Natural killer cell (primary cell): ENCODE measurements at places on chromosomes 6 and 20. TPM values are rescaled to one million over a fixed set of nuclear protein-coding genes. Genes with fewer than 3 reads are reported as not detected.

VSX1 gene
- total RNA-seq, result not detected

ZSCAN16 gene
- total RNA-seq, result 9.1 TPM

CST11 gene
- total RNA-seq, result not detected

TTLL9 gene
- total RNA-seq, result not detected

DDAH2 gene
- total RNA-seq, result 36.1 TPM

PXDC1 gene
- 0.28 TPM for total RNA-seq

CARMIL1 gene
- total RNA-seq, result 1.1 TPM

FILIP1 gene
- total RNA-seq, result not detected

GNAS-AS1 gene
- total RNA-seq, result 0.66 TPM

BPIFB4 gene
- not detected for total RNA-seq

DNA sequence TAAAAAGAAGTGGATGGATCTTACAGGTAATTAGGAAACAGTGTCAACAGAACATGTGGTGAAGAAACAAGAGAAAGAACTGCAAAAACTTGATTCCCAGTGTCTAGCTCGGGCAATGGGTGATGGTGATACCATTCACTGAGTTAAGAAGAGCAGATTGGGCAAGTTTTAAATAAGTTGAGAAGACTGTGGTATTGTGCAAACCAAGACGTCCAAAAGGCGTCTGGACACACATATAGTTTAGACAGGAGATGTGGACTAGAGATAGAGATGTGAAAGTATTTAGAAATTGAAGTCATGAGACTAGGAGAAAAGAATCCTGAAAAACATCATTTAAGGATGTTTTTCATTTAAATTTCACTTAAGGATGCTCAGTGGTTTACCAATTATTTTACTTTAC lies 53.9 kb downstream of the CDK19 start:
- DNase-seq, result no peak

DNA sequence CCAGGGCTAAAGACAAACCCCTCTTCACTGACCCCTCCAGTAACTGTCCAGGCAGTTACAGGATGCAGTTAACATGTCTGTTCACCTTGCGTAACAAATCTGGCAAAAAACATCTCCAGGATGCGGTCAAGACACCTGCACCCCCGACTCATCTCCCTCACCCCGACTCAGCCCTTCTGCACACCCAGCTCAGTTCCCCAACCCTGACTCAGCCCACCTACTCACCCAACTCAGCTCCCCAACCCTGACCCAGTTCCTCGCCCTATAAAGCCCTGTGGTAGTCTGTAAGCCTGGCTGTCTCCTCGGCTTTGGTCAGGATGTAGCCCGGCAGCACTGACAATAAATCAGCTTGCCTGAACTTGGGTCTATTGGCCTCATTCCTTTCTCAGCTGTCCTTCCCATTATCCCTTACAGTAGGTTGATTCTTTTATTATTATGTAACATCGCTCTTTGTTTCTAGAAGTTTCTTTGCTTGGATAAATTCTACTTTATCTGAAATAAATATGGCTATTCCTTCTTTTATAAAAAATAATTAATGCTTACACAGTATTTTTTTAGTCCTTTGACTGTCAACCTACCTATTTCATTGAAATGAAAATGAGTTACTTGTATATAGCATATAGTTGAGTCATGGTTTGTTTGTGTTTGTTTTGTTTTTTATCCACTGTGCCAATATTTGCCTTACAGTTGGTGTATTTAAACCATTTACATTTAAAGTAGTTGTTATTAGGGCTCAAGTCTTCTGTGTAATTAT lies 12.9 kb upstream of the ADTRP start:
- no peak for DNase-seq

- DNase-seq, result no peak
Observed at GRCh38 chr20:45552456-45552855, 5.3 kb upstream of the EPPIN start.

DNA sequence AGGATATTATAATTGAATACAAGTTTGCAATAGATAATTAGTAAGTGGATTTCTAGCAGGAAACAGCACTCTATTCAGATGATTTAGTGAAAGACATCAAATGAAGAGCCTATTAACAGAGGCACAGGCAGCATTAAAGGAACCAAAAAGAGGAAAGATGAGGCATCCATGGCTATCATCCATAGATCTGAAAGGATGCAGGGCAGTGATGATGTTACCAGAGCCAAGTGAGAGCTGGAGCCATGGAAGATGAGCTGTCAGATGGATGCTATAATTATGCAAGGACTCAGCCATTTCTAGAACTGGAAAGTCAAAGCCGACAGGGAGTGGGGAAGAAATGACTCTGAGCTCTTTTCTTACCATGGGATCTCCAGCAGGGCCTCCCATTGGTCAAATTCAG lies 66.8 kb upstream of the ANKEF1 start:
- DNase-seq, result no peak

DNA sequence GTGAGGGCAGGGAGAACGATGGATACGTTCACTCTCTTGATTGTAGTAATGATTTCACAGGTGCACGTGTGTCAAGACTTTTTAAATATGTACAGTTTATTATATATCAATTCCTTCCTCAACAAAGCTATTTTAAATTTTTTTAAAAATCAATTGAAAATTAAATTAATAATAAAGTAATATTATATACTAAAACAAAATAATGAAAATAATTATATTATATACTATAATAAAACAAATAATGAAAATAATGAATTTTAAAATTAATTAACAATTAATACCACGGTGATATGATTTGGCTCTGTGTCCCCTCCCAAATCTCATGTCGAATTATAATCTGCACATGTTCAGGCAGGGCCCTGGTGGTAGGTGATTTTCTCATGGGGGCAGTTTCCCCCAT lies 42.7 kb downstream of the ADGRF5 start:
- no peak for DNase-seq

- no peak for DNase-seq
Observed at GRCh38 chr6:123668063-123668462, 31.3 kb upstream of the TRDN start.

GRCh38 chr20:10350188-10350842 lies 83.7 kb downstream of the MKKS start:
- no peak for DNase-seq

GRCh38 chr6:155341130-155341828 lies 27.0 kb upstream of the TFB1M start:
- DNase-seq, result no peak

- no peak for DNase-seq
Observed at GRCh38 chr6:57265755-57266221, 43.7 kb upstream of the RAB23 start.

- no peak for DNase-seq
Observed at GRCh38 chr6:93210908-93211307, 208.5 kb downstream of the EPHA7 start.

DNA sequence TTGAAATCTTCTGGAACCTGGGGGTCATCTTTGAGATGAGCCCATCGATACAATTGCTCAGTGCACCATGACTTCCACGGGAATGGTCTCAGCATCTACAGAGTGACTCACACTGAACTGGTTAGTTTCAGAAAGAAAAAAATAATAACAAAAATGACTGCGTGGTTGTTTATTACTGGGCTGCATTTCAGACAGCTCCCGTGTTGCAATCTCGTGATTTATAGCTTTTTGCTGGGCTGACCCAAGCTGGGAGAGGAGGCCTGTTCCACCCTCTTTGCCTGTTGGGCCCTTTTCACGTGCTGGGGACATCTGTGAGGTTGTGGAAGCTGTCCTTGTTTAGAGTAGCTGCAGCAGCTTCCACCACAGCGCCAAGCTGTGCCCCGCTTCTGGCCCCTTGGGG lies 225.5 kb downstream of the BMP7 start:
- no peak for DNase-seq

- no peak for DNase-seq
Observed at GRCh38 chr20:54433636-54434035, 41.8 kb upstream of the DOK5 start.

DNA sequence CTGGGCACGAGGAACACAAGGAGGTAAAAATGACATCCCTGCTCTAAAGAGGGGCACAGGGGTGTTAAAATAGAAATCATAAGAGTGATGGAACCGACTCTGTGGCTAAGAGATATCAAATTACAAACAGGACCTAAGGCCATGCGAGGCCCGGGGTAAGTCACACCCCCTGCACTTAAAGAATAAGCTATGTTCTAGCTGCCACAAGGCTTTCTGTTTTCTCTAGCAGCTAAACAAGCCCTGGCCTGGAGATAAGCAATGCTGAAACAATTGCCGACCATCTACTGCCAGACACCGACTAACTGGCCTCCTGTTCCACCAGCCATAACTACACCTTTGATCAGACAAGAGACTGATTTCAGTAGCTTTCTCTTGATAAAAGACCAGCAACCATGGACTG lies 32.4 kb downstream of the MDGA1 start:
- no peak for DNase-seq

DNA sequence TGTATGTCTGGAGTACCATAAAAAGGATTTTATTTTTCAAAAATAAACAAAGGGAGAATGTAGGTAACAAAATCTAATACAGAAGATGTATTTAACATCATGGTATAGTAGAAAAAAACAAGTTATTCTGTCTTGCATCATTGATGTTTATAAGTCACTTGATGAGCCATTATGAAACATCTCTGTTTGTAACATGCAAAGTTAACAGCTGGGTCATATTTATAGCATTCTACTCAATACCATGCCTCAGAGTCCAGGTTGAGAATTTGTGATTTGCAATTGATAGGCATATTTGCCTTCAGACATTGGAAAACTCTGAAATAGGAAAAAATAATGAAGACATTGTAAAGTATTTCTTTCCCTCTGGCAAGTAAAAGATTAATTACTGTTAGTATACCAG lies 52.3 kb upstream of the IL20RA start:
- DNase-seq, result no peak

DNA sequence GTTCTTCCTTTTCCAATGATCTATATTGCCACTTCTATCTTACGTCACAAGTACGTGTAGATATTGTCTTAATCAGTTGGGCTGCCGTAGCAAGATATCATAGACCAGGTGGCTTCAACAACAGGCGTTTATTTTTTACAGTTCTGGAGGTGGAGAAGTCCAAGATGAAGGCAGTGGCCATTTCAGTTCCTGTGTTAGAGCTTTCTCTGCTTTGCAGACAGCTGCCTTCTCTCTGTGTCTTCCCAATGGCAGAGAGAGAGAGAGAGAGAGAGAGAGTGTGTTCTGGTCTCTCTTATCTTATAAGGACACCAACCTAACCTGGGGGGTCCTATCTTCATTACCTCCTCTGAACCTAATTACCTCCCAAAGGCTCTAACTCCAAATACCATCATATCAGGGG lies 8.3 kb downstream of the HSF2 start:
- no peak for DNase-seq

GRCh38 chr6:99614430-99615186 lies 8.0 kb downstream of the PRDM13 start:
- peak; percentile 55 for DNase-seq

- DNase-seq, result peak; percentile 70
Observed at GRCh38 chr20:31560094-31560745, 44.9 kb upstream of the ID1 start.

DNA sequence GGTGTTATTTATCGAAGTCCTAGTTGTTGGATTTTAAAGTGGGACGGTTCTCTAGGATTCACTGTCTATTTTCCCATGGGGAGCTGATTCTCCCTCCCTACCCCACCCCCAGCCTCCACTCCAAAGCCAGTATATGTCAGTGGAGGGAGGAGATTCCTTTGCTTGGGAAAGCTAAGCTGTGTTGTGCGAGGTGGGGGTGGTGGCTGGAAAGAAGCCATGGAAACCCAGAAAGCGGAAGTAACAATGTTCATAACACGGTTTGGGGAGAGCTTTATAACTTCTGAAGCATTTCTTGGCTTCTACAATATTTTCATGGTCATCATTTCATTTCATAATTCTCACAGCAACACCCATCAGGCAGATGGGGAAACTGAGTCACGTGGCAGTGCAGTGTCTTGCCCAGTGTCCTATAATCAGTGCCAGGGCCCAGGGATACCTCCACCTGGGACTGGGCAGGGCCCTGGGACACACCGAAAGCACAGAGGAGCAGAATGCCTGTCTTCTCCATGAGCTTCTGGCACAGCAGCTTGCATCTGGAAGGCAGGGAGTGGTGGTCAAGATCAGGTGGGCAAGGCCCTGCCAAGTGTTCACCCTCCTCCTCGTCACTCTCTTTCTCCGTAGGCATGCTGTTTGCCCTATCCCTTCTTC lies 4.5 kb downstream of the SUN5 start:
- DNase-seq, result no peak

GRCh38 chr6:82893889-82894652 lies 171.6 kb downstream of the UBE3D start:
- DNase-seq, result no peak

DNA sequence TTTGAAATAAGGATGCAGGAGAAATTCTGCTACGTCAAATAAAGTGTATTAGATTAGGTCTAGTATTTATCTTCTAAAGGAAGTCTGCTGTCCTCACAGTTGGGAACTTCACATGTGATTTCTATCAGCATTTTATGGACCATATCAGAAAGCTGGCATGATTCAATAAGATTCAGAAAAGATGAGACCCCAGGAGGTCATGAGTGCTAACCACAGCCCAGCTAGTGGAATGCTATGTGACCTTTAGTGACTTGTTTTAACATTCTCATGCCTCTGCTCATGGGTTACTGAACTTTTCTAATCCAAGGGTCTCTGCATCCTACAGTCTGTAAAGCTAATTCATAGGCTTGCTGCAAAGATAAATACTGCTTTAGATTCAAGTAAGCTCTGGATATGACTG lies 150.1 kb downstream of the GMPR start:
- DNase-seq, result no peak
